ENCODE measurements at places on chromosomes 2 and 18. TPM values are rescaled to one million over a fixed set of nuclear protein-coding genes. Genes with fewer than 3 reads are reported as not detected.

The UGT1A4 gene
- total RNA-seq, result 122 TPM

The MOGAT1 gene
- total RNA-seq, result 1.5 TPM

The LRATD1 gene
- total RNA-seq, result 3.8 TPM

The PROM2 gene
- total RNA-seq, result 0.64 TPM

The MGAT4A gene
- total RNA-seq, result 10.9 TPM

The OR6B2 gene
- total RNA-seq, result not detected

The NT5C1B gene
- total RNA-seq, result not detected

DNA sequence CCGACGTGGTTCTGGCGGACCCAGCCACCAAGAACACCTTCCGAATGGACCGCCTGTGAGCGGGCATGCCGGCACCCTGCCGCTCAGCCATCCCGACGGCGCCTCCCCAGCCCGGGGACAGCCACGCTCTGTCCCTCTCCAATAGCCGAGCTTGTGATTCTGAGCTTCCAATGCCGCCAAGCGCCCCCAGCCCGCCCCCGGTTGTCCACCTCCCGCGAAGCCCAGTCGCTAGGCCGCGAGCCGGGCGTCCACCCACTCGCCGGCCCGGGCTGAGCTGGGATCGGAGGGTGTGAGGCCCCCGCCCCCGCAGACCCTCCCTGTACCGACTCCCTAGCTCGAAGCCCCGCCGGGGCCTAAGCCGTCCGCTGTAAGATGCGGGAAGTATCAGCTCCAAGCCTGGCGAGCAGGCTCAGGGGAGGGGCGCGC lies 1195.1 kb upstream of the CHAC2 start:
- no peak for DNase-seq

GRCh38 chr18:4060427-4061281 lies 394.5 kb downstream of the DLGAP1 start:
- no peak for DNase-seq

DNA sequence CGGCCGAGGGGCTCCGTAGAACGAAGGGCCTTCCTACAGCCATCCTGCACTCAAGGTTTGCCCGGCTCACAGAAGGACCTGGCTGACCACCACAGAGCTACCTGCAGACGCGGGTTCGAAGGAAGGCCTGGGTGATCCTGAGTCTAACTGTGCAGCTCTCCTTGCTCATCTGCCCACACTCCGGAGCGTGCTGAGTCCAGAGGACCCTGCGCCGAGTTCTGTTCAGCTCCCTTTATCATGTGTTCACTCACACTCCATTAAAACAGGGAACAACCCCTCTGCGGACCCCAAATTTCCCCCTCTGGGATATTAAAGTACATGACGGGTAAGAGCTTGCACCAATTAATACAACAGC lies 138.3 kb downstream of the PXDN start:
- no peak for DNase-seq

DNA sequence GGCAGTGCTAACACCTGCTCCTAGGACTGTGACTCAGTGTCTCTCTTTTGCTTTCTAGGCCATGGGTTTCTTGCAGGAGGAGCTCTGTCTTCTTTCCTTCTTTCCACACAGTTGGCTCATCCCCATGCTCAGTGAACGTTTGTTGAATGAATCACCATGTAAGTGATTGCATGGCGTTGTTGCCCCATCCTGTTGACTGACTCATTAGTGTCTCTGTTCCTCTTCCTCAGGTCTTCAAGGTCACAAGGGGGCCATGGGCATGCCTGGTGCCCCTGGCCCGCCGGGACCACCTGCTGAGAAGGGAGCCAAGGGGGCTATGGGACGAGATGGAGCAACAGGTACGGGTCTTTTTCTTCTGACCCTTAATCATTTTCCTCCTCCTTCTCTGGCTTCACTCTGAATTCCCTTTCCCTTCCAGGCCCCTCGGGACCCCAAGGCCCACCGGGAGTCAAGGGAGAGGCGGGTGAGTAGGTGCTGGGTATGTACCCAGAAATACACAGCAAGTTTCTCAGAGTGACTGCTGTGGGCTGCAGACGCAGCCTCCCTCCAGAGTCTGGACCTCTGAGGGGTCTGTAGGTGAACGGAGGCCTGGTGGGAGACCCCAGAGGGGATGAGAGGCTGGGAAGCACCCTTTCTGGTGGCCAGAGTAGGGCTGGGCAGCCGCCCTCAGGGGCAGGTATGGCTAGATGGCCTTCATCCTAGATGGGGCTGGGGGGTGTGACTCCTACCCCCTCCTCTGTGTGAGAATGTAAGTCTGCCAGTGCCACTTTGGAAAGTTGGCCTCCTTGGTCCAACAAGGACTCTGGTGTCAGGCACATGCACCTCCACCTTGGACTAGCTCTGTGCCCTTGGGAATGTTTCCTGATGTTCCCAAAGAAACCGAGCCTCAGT lies 32.4 kb downstream of the MARCO start:
- no peak for DNase-seq

DNA sequence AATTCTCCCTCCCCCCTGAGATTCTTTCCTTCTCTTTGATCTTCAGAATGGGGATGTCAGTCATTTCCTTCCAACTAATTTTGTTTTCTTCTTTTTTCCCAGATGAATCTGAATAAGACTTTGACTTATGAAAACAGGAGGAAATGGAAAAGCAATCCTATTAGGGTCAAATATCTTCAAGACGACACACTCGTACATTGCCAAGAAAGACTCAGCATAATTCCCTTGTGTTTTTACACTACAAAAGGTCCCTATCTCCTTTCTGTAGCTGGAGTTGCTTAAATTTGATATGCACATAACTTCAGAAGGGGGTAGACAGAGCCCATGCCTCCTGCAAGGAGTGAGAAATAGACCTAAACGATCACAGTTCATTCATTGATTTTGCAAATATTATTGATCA lies 230.3 kb upstream of the RBBP8 start:
- no peak for DNase-seq

DNA sequence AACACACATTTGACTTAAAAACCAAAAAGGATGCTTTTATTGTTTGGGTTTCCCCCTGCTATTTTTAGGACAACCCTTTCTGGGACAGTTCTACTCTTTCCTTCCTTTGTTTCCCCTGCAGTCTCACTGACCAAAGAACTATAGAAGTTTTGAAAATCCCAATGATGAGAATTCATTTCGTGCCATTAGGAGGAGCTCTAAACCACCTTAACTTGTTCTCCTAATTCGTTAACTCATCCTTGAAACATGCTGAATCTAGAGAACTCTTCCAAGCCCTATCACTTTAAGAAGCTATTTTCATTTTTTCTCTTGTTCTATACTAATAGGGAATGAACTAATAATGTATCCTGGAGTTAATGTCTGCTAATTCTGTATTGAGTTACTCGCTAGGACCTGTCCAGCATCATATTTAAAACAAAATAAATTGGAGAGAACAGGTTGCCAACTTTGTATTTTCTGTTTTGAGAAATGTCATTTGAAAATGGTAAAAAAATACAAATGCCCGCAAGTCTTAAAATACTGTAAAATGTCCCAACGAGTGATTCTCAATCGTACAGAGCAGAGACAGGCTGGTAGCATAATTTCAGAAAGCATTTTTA lies 62.9 kb downstream of the AFTPH start:
- no peak for DNase-seq

DNA sequence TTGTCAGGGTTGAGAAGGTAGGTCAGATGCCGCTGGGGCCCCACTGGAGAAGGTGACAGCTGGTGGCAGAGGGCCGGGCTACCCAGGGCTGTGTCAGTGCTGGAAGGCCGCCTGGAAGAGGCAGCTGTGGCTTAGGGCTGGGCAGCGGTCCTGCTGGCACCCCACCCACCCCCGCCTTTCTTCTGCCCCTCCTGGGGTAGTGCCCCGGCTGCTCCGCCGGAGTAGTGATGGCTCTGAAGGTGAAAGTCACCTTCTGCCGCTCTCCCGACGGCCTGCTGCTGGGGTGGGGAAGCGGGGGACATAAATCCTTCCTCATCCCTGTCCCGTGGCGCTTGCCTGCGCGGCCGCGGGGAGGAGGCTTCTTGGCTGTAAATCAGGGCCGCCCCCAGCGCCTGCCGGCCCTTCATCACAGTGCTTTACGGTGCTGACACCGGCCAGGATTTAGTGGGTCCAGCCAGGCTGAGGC lies 332.2 kb downstream of the DYSF start:
- no peak for DNase-seq

GRCh38 chr2:236237468-236238190 lies 26.6 kb downstream of the ASB18 start:
- no peak for DNase-seq

GRCh38 chr2:88828397-88829137 lies 137.1 kb downstream of the RPIA start:
- DNase-seq, result no peak

- DNase-seq, result no peak
These were observed 28.0 kb downstream of the STAT4 start for GRCh38 chr2:191122638-191123294.

GRCh38 chr18:24543795-24544498 lies 83.5 kb downstream of the HRH4 start:
- DNase-seq, result no peak

DNA sequence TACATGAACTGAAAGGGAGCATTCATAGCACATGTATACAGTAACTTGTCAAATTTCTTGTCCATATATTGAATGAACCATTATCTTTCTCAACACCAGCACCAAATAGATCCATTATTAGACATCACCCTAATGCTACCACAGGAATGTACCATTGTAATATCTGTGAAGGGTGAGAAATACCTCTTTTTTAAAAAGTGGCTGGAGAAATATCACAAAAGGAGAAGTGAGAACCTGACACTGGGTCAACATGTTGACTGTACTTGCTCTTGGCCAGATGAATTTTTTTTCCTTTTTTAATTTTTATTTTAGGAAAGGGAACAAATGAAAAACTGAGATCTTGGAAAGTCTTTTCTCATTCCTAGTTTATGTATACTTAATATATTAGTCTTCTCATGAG lies 63.5 kb downstream of the CAVIN2 start:
- DNase-seq, result no peak

- DNase-seq, result no peak
These were observed 359.9 kb upstream of the HNRNPA3 start for GRCh38 chr2:176852667-176853066.

- DNase-seq, result no peak
These were observed 202.9 kb upstream of the RAB12 start for GRCh38 chr18:8406186-8406867.

DNA sequence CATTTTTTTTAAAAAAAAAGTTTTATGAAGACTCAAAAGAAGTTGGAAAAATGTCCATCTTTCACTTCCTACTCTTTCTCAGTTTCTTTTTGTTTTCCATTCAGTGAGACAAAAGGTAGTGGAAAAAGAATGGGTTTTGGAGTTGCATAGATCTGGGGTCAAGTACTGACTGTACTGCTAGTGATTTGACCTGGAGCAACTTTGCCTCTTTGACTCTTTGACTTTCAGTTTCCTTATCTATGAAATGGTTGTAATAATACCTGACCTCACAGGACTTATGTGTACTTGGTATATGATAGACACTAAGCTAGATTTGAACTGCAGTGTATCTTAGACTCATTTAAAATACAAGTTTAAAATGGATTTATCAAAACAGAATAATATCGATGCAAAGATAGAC lies 3.5 kb upstream of the KCNE4 start:
- no peak for DNase-seq

Measured in right lobe of liver (tissue), 6 donors.